Neuronal stem cell (in vitro differentiated cells): ENCODE measurements at places on chromosomes 2 and 18.

DNA sequence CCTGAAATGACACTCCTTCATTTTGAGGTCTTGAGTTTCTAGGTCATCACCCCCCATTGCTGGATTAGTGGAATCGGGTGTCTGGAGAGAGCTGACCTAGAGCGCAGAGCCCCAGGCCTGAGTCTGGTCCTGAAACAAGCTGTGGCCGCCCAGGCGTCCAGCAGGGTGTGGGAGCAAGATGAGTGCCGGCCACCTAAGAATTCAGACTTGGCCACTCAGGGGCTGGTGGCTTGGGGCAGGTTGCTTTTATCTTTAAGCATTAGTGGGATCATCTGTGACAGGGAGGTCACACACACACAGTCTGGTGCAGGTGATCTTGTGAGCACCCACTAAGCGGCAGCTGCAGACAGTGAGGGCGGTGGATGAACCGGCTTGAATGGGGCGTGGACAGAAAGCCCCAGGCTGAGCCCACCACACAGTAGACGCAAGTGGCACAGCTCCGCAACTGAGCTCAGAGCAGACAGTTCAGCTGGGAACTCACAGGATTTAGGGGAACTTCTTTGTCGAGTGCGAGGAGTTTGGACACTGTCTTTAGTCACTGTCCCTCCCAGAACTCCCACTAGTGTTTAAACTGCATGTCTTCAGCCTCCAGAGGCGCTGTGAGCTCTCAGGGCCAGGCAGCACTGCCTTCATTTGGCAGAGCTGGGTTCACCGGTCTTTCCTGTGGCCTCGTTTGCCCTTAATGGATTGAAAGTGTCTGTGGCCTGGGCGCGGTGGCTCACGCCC is 21.5 kb downstream of the ITGB1BP1 start:
- DNase-seq, result no peak

GRCh38 chr18:48917579-48918517 is 32.9 kb downstream of the SMAD7 start:
- no peak for DNase-seq

DNA sequence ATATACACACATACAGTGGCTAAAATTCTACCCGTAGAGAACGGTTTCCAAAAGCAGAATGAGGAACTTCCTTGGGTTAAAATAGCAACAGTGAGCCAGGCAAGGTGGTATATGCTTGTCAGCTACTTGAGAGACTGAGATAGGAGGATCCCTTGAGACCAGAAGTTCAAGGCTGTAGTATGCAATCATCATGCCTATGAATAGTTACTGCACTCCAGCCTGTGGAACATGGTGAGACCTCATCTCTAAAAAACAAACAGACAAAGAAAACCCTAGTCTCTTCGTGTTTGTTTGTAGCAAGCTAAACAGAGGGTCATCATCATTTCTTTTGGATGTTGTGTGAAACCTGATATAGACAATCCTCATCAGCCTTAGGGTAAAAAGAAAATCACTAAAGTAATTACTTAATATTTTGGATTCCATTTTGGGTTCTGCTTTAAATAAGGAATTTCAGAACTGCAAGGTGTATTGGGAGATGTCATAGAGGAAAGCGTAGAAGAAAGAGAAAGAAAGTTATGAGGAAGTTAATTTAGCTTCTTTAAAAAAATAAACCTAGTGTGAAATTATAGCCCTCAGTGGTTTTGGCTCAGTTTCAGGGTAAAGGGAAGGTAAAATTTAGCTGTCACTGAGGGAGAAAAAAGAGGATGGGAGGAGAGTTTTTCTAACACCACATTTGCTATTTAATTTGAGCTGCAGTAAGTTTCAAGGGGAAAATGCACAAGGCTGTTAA is 46.5 kb downstream of the PLEK start:
- DNase-seq, result no peak

DNA sequence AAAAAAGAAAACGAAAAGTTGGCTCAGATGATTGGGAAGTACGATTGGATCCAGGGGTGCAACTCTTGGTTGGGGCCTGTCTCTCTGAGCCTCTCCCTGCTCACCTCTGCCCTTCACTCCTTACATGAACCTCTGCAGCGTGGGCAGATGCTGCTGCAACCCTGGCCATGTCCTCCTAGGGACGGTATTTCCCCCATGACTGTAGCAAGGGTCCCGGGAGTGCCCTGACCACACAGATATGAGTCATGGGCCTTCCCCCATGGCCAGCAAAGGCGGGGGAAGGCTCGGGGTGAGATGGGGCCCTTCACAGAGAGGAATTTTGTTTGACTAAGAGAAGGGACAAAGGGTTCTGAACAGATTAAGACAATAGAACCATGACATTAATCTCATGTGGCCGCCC is 129.0 kb downstream of the NCK2 start:
- DNase-seq, result peak; percentile 27

GRCh38 chr2:101112772-101113157 is 38.4 kb downstream of the TBC1D8 start:
- DNase-seq, result no peak

DNA sequence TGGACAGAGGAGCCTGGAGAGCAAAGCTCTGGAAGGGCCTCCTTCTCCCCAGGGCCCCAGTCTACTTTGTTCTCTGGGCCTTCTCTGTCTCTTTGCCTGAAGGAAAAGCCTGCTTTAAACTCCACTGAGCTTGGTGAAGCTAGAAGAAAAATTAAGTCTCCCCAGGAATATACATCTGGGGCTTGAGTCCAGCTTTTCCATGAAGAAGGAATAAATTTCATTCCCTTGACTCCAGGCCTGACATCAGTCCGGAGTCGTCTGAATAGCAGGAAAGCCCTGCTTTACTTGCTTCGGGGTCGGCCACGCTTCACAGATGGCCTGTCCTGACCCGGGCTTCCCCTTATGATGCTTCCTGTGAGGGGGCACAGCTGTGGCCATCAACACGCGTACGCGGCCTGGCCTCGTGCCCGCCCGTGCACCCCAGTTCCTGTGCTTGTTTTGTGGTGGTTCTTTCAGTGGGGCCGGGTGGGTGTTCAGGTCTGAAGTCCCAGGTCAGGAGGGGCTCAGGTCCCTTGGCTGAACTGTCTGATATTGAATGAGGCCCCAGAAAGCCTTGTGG is 73.6 kb downstream of the ACOXL start:
- no peak for DNase-seq

DNA sequence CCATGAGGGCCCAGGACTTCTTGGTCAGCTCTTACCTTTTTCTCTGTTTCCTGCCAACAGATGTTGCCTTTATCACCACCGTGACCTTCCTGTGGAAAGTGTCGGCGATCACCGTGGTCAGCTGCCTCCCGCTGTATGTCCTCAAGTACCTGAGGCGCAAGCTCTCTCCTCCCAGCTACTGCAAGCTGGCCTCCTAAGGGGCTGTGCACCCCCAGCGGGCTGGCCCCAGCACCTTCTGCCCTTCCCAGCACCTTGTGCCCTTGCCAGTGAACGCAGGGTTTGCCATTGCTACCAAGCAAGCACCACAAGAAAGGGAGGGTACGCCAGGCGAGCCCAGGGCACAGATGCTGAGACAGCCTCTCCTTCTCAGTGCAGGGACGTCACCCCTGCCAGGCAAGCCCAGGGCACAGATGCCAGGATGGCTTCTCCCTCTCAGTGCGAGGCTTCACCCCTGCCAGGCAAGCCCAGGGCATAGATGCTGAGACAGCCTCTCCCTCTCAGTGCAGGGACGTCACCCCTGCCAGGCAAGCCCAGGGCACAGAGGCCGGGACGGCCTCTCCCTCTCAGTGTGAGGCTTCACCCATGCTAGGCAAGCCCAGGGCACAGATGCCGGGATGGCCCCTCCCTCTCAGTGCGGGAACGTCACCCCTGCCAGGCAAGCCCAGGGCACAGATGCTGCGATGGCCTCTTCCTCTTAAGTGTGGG is 18.4 kb upstream of the NFATC1 start:
- no peak for DNase-seq

GRCh38 chr2:24592441-24593100 is 101.5 kb downstream of the NCOA1 start:
- no peak for DNase-seq

GRCh38 chr2:150939087-150939486 is 322.6 kb downstream of the RBM43 start:
- DNase-seq, result no peak

GRCh38 chr18:25370391-25370790 is 18.4 kb upstream of the ZNF521 start:
- no peak for DNase-seq

DNA sequence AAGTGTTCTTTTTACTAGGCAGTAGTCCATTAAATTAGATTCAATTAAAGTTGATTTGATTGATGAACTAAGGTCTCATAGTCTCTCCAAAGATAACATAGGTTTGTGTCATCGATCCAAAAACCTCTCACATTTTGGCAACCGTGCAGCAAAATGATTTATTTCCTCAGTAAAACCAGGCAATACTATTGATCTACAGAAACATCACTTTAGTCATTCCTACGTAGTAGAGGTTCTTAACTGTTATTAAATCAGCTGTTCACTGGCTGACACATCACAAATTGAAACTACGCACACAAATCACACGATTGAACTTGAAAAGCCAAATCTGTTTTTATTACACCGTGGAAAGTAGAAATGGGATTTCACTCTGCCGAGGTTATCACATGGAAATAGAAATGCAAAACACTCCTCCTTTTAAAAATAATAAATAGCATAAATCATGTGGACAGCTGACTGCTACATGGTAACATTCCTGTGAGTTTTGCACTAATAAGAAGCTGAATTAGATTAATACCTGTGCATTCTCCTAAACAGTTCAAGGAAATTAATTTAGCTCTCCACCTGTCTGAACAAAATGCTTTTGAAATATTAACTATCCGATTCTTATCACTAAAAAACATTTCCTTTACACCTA is 262.5 kb downstream of the CDH20 start:
- DNase-seq, result no peak

- no peak for DNase-seq
Measured at GRCh38 chr2:20050104-20050645, 1.3 kb downstream of the LAPTM4A start.

GRCh38 chr2:181623159-181623558 is 33.7 kb downstream of the CERKL start:
- DNase-seq, result no peak

GRCh38 chr2:141496810-141497209 is 634.0 kb downstream of the LRP1B start:
- DNase-seq, result no peak

DNA sequence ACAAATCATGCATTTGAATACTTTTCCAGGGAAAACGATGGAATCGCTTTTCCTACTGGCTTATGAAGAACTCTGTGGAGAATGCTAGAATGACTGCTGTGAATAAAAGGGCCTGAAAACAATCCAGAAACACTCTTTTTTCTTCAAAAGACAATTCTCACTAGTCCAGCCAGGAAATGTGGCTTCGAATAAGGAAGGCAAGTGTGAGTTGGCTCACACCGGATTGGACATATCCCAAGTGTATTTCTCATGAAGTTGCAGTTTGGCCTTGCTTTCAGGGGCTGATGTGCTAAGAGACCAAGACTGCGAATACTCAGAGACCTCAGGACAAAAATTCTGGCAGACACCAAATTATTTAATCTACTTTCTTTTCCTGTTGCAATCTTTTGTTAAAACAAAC is 54.1 kb downstream of the FIGN start:
- DNase-seq, result no peak

GRCh38 chr2:61465045-61465444 is 5.8 kb downstream of the USP34 start:
- DNase-seq, result no peak

DNA sequence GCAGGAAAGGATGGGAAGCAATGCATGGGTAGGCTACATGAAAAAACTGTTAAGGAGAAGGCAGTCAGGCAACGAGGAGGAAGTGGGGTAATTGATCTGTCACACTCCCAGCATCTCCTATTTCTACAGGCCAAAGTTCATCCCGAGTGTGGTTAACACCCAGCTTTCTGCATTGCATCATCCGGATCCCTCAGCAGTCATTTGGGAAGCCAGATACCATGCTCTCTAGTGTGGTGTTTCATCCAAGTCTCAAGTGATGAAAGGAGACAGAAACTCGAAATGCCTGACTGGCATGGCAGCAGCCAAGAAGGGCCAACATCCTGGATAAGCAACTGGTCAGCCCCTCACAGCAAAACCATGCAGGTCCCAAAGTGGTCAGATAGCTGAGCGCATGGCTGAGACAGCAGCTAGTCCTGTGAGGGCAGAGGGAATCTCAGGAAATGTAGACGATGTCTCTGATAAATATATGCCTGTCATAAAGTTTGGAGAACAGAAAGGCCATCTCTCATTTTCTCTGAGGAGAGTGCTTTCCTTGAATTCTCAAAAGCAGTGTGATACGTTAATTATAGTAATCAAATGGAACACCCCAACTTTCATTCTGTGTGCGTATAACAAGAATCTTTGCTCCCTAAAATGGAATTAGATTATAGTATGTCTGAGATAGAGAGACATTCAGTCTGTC is 24.8 kb upstream of the HNRNPA3 start:
- DNase-seq, result no peak

DNA sequence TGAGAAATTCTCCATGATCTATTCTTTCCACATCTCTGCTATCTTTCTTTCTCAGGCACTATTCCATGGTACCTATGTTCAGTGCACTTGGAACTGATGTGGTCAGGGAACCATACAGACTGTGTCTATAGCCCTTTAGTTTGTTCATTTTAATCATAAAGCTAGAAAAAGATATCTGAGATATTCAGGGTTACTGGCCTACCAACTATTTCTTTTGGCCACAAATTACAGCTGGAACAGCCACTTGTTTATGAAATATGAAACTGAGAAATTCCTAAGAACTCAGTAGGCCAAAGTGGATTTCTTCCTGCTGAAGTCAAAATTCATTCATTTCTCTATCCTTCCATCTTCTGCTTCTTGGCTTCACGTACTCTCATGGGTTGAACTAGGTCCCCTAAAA is 22.8 kb upstream of the LYPD1 start:
- no peak for DNase-seq

DNA sequence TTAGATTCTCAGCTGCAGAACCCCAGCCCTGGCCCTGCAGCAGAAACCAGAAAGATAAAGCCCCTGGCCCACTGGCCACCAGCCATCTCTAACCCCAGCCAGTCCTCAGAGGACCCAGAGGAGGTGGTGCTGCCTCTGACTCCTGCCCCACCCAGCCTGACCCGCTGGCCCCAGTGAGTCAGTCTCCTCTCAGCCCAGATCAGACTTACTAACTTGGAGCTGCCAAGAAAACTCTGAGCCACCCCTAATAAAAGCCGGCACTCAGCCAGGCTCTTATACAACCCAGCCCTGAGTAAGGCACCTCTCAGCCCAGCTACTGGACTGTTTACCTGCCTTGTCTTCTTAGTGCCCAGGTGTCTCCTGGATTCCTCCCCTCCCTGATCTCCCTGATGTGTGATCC is 2.0 kb downstream of the SLC14A2 start:
- DNase-seq, result no peak

- DNase-seq, result no peak
Measured at GRCh38 chr2:210971431-210971830, 415.0 kb downstream of the CPS1 start.

DNA sequence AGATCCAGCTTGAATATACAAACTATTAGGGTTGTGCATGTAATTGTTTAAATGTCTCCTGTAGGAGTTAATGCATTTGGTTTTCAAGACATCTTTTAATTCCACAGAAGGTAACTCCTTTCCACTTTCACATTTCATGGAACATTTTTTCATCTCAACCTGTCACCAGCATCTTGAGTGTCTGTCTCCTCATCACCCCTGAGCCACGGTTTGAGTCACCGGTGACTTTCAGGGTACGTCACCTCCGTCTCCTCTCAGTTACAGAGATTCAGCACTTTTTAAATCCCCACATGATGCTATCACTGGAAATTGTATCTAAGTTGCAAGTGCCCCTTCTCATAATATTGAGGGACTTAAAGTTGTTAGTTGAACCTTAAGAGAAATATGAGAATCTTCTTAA is 25.3 kb downstream of the GPR55 start:
- no peak for DNase-seq
